ENCODE measurements at places on chromosomes 13 and 19.

- no peak for DNase-seq
These were observed 74.0 kb upstream of the POMP start for GRCh38 chr13:28584873-28585381.

DNA sequence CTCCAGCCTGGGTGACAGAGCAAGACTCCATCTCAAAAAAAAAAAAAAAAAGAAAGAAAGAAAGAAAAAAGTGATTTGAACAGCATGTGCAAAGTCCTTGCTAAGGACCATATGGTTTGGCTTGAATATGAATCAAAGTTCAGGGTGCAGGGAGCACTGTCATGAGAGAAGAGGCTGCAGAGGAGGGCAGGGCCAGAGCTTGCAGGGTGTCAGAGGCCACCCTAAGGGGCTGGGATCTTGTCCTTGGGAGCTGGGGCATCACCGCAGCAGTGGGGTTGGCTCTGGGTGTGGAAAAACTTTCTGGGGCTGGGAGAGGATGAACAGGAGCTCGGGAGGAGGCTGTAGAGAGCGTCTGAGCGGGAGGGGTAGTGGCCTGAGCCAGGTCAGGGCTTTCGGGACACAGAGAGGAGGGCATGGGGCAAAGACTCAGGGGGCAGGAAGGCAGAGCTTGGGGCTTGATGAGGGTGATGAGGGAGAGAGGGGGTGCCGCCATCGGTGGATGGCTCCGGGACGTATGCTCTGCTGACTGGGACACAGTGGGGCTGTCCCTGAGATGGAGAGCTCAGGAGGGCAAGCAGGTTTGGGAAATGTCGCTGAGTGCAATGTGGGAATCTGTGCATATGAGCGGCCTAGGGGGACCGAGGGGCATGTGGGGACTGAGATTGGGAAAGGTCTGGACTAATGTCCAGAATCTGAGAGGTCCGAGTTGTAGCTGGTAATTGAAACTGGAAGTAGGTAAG lies 3.0 kb downstream of the TRPM4 start:
- no peak for DNase-seq

- no peak for DNase-seq
These were observed 2.8 kb downstream of the GRWD1 start for GRCh38 chr19:48448563-48448962.

GRCh38 chr13:103894626-103895025 lies 828.4 kb upstream of the SLC10A2 start:
- no peak for DNase-seq

DNA sequence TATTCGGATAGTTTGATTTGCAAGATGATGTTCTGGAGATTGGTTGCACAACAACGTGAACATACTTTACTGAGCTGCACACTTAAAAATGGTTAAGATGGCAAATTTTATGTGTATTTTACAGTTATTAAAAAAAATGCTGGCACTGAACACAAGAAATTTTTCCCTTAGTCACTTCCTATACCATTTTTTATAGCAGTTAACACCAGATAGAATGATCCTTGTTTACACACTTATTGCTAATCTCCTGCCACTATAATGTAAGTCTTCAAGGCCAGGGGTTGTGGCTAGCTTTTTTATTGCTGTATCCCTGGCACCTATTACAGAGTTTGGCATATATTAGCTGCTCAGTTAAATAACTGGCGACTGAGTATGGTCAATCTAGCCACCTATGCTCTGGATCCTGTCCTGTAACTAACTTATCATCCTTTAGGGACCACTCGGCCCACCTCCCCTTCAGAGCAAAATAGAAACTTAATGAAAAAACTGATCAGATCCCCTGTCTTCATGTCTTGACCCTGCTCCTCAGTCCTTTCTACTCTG lies 2.0 kb upstream of the EBPL start:
- DNase-seq, result no peak

DNA sequence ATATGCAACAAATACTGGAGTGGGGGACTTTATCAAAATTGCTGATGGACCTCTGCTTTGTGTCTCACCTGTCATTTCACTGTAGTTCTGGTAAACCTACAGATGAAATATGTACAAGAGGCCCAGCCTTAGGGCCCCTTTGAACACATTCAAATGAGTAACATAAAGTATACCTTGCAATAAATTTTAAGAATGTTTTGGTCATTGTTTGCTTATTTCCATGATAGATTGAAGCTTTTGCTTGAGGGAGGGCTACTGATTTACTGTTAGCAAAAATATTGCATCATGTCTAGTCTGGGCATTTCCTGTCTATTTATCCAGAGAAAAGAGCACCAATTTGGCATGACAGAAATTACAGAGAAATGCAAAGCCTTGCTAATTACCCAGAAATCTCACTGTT lies 705.5 kb upstream of the PCDH9 start:
- DNase-seq, result no peak

GRCh38 chr13:90293793-90294361 lies 1053.6 kb upstream of the MIR17HG start:
- no peak for DNase-seq

GRCh38 chr13:74061926-74062595 lies 72.1 kb downstream of the KLF12 start:
- no peak for DNase-seq

DNA sequence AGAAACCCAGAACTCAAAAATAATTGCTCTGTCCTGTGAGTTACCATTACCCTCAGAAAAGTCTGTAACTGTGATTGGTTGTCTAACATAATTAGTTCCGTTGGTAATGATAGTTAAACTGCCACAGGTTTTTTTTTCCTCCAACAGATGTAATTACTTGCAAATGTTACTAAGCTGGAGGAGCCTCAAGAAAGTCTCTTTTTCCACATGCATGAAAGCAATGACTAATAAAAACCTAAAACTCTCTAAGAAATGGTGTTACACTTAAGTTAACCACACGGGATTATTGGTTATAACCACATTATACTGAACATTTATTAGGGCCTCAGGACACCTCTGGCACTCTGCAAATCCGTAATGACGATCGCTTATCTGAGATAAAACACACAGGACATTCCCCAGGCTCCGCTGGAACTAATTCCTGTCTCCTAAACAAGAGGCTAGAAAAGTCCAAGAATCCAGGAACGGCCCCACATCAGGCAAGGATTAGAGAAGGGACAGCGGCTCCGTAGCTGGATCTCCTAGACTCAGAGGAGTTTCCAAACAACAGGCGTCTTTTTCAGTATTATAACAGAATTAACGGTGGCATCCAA lies 753 bp downstream of the ZNF235 start:
- peak; percentile 6 for DNase-seq

DNA sequence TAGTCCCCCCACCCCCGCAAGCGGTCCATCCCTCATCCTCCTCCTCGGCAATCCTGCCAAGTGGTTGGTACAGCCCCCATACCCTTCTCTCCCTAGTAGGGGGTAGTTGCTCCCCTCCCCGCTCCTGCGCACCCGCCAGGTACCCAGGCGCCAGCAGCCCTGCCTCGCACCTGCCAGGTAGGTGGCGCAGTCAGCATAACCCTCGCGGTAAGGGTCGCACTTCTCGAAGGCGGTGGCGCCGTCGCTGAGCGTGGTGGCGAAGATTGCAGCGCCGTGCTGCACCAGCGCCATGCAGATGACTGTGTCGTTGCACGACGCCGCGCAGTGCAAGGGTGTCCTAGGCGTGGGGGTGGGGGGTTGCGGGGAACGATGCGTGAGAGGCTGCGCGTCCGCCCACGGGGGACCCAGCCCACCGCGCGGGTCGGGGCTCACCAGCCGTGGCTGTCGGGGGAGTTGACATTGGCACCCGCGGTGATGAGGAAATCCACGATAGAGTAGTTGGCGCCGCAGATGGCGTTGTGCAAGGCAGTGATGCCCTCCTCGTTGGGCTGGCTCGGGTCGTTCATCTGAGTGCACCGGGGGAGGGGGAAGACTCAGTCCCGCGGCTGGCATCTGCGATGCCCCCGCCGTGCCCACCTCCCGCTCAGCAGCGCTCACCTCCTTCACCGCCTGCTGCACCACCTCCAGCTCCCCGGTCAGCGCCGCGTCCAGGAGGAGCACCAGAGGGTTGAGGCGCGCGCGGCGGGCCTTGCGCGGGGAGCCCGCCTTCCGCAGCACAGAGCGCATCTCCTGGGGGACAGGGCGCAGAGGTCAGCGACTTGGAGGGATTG lies 15.2 kb upstream of the ERCC2 start:
- no peak for DNase-seq

DNA sequence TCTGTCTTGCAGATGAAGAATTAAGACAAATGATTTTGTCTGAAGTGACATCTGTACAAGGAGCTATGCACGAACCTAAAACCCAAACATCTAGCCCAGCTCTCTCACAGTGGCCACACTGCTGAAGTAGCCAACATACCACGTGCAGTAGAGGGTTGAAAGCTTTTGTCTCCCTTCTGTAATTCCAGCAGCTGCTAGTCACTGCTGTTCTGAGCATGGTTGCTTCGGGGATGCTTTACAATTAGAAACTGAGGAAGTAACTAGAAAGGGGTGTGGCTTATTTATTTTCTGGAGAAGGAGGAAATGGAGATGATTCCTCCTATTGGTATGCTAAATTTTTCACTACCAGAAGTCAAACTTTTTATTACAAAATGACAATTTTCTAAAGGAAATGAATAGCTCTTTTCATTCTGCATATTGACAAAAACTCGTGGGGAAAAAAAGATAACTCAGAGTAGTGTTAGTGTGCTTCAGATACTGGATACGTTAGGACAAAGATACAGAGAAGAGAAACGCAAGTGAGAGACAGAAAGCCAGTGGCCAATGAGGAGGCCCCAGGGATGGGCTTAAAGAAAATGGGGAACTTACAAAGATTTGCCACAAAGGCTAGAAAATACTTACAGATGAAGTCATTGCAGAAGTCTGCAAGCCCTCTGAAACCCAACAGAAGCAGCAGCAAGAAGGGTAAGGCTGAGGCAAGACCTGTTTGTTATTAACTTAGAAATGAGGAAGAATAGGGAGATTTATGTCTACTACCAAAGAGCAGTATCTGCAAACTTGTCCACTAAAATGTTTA lies 192.7 kb upstream of the MIR17HG start:
- no peak for DNase-seq

- no peak for DNase-seq
These were observed 166.3 kb upstream of the SOX21 start for GRCh38 chr13:94878602-94879165.

DNA sequence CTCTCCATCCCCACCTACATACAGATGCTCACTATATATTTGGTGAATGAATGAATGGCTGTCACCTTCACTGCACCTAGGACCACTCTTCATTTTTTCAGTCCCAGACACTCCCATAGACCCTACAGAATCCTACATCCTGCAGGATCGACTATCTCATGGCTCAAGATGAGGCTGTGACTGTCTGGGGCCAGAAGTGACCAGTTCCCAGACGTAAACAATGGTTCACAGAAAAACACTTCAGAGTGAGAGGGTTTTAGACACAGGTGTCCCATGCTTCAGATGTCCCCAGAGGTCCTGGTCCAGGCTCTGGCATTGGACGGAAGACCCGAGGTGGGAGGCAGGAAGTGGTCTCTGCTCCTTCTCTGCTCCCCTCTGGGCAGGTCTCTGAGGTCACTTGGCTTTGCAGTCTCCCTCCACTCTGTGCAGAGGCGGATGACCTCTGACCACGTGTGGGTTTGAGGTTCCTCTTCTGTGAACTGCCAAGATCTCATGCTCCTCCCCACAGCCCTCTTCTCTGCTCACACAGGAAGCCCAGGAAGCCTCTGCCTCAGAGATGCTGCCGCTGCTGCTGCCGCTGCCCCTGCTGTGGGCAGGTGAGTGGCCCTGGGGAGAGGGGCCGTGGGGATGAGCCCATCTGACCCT lies 24.9 kb downstream of the SIGLEC7 start:
- DNase-seq, result no peak

- DNase-seq, result no peak
These were observed 6.7 kb upstream of the MYCBP2 start for GRCh38 chr13:77333594-77333993.

- no peak for DNase-seq
These were observed 41.7 kb upstream of the ZNF91 start for GRCh38 chr19:23436944-23437343.

DNA sequence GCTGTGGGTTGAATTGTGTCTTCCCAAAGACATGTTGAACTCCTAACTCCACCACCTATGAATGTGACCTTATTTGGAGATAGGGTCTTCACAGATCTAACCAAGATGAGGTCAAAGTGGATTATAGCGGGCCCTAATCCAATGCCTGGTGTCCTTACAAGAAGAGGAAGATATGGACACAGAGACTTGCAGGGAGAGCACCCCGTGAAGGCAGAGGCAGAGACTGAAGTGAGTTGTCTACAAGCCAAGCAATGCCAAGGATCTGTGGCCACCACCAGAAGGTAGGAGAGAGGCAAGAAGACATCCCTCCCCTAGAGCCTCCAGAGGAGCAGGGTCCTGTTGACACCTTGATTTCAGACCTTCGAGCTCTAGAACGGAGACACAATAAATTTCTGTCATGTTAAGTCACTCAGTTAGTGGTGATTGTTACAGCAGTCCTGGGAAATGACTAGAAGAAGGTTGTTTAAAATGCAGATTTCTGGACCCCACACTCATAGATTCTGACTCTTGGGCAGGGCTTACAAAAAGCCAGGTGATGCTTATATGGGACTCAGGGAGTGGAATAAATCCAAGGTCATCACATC lies 70.6 kb downstream of the FGF9 start:
- no peak for DNase-seq

GRCh38 chr19:43739439-43740235 lies 15.1 kb downstream of the SMG9 start:
- DNase-seq, result no peak

- DNase-seq, result no peak
These were observed 8.3 kb downstream of the TEKTIP1 start for GRCh38 chr19:3547301-3547731.

DNA sequence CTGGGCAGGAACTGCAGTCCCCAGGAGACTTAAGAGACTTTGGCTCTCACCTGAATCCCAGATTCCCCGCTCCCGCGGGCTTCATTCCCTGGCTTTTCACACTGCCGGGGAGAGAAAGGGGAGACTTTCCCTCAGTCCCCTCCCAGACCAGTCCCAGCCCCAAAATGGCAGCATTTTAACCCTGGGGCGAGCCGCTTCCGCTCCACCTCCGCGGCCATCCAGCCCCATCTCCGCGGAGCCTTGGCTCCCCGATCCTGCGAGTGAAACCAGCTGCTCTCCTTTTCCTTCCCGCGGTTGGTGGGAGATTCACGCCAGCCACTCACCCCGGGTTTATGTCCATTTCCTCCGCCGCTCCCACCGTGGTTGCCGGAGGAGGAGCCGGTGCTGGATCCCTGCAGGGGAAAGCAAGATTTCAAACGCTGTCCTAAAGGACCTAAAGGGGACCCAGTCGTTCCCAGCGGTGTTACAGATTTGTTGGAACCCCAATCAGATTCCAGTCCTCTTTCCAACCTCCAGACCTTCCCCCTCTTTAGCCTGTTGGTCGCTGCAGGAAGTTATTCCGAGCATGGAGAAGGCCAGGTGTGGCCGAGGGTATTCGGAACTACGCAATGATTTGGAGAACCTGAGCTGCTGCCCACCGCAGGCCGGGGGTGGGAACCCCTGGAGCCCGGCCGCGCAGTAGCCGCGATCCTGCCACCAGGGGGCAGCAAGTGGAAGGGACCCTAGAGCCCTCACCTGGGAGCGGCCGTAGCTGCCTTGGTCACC lies 3.4 kb downstream of the DMKN start:
- DNase-seq, result peak; percentile 83

DNA sequence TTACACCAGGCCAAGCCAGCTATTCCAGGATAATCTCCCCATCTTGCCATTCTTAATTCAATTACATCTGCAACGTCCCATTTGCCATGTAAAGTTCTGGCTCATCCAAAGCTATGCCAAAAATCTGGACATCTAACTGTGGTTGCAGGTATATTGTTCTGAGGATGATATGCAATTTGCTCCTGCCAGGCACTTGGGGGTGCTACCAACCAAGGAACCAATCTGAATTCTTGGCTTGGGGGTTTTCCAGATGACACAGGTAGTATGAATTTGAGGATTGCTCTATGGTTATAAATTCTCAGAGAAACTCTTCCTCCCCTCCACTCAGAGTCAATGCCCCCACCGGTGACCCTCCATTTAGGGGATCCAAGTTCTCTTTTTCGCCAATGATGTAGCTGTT lies 33.0 kb downstream of the CRYL1 start:
- DNase-seq, result peak; percentile 47
